ENCODE measurements at places on chromosomes 4 and X.

- peak; percentile 10 for DNase-seq
These were observed 179.1 kb upstream of the MAB21L2 start for GRCh38 chr4:150402871-150403272.

- no peak for DNase-seq
These were observed 15.9 kb downstream of the PLRG1 start for GRCh38 chr4:154534296-154534695.

- DNase-seq: no peak
These were observed 1.7 kb upstream of the ZFP42 start for GRCh38 chr4:187993827-187994226.

GRCh38 chr4:16717266-16717970 is 181.0 kb downstream of the LDB2 start:
- no peak for DNase-seq

DNA sequence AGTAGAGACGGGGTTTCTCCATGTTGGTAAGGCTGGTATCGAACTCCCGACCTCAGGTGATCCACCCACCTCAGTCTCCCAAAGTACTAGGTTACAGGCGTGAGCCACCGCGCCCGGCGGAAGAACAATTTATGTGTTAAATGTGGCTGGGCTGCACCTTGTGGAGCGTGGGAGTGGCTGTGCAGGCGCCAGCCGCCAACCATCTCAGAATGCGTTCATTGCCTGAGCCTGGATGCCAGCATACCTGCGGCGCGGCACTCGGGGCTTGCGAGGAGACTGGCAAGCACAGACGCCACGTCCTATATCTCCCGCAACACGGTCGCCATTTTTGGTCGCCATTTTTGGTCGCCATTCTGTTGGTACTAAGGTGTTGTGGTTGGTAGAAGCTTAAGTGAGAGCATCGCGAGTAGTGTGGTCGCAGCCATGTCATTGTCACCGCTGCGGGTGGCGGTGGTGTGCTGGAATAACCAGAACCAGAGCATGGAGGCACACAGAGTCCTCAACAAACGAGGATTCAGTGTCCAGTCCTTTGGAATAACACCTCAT is 193.6 kb upstream of the HTR2C start:
- DNase-seq: no peak

DNA sequence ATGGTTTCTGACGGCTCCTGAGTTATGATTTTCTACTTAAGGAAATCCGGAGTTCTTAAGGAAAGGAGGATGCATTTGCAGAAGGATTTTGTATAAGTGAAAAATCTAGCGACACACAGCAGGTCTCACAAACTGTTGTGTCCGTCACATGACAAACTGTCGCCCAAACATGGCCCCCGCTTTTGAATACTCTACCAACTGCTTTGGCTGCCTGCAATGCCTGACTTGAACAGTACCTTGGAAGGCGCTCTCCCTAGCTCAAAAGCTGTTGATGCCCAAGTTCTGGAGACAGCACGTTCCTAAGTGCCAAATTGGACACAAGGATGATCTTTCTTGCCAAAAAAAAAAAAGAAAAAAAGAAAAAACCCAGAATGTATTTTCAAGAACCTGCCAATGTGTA is 103.2 kb downstream of the ENPP6 start:
- DNase-seq: no peak

DNA sequence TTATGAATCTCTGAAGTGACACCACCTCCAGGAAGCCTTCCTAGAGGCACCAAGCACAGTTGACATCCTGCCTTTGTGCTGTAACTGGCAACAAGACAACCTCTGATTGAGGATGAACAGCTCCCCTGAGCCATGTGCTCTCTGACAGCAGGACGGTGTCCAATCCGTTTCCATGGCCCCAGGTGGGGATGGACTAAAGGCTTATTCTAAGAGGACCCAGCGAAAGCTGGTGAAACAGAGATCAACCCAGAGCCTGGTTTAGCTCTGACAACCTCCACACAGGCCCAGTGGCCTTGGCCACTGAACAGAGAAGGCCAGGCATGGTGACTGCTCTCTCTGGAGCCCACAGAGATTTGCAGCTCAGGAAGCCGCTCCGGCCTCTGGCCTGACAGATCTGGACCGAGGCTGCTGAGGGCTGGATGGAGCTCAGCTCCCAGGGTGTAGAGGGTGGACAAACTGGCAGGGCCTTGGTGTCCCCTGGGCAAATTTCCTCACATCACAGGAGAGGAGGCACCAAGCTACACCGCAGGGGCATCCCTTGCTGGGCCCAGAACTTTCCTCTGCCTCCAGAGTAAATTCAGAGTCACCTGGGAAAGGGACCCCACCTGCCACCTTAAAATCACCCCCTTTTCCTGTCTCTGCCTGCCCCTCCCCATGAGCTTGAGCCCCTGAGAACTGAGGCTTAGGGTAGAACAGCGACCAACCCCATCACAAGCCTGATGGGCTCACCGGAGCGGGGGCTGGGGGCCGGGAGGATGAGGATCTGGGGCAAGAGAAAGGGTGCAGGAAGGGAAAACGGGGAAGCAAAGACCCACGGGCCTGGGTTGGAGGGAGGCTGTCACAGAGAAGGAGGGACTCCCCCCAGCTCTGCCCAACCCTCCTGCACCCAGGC is 40.2 kb downstream of the HMX1 start:
- DNase-seq: no peak

- DNase-seq: no peak
These were observed 87.9 kb downstream of the STK32B start for GRCh38 chr4:5139141-5139540.

DNA sequence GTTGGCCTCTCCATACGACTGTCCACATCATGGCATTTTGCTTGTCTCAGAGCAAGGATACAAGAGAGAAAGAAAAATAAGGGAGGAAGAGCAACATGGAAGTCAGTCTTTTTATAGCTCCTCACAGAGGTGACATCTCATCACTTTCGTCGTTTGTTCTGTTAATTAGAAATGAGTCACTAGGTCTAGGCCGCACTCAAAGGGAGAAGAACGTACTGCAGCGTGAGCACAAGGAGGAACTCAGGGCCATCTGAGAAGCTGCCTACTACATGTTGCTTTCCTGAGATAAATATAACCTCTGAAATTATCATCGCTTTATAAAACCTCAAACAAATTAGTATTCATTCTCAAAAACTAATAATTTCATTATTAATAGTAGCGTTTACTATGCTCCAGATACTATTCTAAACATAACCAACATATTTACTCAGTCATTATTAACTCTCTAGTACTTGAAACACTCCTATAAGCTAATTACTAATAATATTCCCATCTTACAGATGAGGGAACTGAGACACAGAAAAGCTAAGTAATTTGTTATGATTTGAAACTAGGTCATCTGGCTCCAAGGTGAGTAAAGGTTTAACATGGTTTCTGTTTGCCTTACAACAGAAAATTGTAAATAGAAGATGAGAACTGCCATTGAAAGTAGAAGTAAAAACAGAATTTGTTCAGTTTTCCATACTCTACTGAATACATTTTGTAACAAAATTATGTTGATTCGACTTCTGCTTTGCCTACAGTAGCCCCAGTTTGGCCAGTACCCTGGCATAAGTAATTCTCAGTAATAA is 213.2 kb upstream of the UGT8 start:
- no peak for DNase-seq

- DNase-seq: no peak
These were observed 31.4 kb downstream of the TBC1D1 start for GRCh38 chr4:37922328-37922727.

DNA sequence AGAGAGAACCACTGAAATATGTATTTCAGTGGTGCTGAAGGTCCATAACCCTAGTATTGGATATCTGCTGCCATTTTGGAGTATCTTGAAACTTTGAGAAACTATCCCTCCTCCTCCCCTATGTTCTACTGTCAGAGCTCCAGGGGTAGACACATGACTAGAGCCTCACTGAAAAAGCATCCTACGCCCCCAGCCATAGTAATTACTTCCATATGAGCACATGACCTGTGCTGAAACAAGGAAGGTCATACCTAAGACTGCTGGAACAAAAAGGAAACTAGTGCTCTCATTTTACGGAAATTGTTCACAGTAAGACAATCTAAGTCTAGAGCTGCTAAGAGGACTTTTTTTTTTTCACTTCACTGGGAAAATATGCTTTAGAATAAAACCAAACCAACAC is 42.0 kb upstream of the MAPK10 start:
- no peak for DNase-seq

DNA sequence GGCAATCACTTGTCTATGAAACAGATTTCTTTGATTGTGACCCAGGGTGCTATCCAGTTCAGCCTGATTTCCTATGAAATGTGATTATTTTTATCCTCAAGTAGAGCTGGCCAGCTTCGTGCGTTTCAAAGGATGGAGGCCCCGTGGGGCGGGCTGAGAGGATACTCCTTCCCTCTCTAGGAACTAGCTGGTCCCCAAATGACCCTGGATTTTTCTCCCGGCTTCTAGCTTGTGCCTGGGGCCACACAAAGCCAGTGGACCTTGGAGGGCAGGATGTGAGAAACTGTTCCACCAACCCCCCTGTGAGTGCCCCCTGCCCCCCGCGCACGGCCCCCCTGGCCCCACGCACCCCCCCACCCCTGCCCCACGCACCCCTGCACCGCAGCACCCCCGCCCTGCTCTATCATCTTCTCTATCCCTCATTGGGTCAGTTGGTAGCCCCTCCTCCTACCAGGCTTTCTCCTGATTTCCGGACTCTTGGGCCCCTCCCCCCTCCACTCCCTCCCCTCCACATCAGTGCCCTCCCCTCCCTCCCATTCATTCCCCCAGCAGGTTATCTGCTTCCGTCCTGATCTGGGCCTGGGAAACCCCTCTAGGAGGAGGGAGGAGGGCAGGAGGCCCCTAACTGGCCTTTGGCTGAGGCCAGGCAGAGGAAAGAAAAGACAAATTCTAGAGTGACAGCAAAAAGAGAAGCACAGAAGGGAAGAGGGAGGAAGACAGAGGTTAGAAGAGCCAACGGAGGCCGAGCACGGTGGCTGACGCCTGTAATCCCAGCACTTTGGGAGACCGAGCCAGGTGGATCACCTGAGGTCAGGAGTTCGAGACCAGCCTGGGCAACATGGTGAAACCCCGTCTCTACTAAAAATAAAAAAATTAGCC is 3.3 kb downstream of the XPNPEP2 start:
- DNase-seq: no peak

- no peak for DNase-seq
These were observed 79.3 kb upstream of the CAMK2D start for GRCh38 chr4:113840861-113841260.

GRCh38 chrX:133362538-133362937 is 52.8 kb downstream of the GPC4 start:
- no peak for DNase-seq

DNA sequence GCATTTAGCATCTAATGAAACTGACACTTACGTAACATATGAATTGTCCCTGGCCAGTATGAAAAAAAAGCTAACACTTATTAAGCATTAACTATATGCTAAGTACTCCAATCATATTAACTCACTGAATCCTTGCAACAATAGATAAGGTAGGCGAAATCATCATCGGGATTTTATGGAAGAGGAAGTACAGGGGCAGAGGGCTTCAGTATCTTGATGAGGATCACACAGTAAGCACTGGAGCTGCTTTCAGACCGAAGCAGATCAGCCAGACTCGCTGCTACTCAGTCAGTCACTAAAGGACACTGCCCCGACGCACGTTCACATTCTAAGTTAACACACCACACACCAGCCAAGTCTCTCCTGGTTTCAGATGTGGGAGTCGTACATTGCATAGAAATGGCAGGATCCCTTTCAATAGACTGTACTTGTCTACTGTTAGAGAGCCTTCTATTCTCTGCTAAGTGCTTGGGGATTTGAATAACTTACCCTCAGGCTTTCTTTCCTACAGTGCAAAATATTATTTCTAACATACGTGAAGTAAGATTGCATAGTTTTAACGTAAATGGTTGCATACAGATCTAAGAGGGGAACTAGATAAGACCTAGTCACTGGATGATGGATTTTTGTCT is 540.2 kb upstream of the TENM3 start:
- DNase-seq: no peak

- no peak for DNase-seq
These were observed 52.8 kb upstream of the RBM47 start for GRCh38 chr4:40682290-40683101.

- DNase-seq: no peak
These were observed 115.7 kb upstream of the ZXDA start for GRCh38 chrX:58025979-58026378.

GRCh38 chr4:54440394-54441136 is 211.5 kb downstream of the PDGFRA start:
- peak; percentile 33 for DNase-seq
